ENCODE measurements at places on chromosomes 5 and 9. TPM values are rescaled to one million over a fixed set of nuclear protein-coding genes. Genes with fewer than 3 reads are reported as not detected.
A peak's percentile ranks its signal among the peaks of the same experiment; 100 is the strongest.

- H3K27me3 ChIP-seq = no peaks in the 10 kb centered on the region
- H3K4me1 ChIP-seq = no peaks in the 10 kb centered on the region
- no peaks in the 10 kb centered on the region for H3K36me3 ChIP-seq
- no peak overlapping the region for H3K27ac ChIP-seq
- no peak overlapping the region for H3K4me3 ChIP-seq
- no peak for DNase-seq
Measured at GRCh38 chr5:52627740-52628139, 160.0 kb upstream of the ITGA1 start.

DNA sequence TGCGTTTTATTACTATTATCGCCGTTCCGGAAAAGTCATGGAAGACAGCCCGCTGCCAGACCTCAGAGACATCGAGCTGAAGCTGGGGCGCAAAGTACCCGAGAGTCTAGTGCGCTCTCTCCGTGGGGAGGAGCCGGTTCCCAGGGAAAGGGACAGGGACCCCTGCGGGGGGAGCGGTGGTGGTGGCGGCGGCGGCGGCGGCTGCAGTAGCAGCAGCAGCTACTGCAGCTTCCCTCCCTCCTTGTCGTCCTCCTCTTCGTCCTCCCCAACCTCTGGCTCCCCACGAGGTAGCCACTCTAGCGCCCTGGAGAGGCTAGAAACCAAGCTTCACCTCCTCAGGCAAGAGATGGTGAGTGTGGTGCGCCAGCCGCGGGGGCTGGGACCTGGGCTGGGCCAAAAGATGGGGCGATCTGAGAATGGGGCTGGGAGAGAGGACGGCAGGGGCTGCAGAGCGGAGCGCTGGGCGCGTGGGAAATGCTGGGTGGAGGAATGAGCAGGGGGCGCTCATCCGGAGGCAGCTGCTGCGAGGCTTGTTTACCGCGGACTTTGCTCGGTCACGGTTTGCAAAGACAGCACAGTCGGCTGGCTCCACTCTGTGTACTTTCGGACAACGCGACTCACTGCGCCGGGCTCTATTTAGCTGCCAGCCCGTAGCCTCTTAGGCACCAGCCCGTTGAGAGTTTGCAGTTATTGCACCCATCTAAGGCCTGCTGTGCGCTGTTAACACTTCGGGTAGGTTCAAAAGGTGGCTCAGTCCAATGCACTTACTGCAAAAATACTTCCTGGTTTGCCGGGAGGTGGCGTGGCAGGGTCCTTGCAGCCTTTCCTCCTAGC, 1.1 kb downstream of the LURAP1L start:
- H3K4me3 ChIP-seq = peak overlapping the region; percentile 96
- peaks cover 3% of the 10 kb centered on the region for H3K27me3 ChIP-seq
- H3K36me3 ChIP-seq = no peaks in the 10 kb centered on the region
- no peaks in the 10 kb centered on the region for H3K4me1 ChIP-seq
- no peak overlapping the region for H3K27ac ChIP-seq

DNA sequence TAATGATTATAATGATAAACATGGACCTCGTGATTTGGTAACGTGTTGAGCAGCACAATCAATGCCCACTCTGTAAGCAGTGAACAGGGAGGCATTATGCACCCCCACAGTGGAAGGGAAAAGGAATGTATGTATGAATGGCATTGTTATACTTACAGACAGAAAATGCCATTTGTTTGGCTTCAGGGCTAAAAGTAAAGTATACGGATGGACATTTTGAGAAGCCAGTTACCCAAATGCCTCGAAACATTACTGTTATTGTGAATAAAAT, 260.2 kb upstream of the PPP1R2B start:
- no peak overlapping the region for H3K27ac ChIP-seq
- no peaks in the 10 kb centered on the region for H3K4me1 ChIP-seq
- H3K27me3 ChIP-seq = no peaks in the 10 kb centered on the region
- no peak for DNase-seq
- H3K36me3 ChIP-seq = no peaks in the 10 kb centered on the region

DNA sequence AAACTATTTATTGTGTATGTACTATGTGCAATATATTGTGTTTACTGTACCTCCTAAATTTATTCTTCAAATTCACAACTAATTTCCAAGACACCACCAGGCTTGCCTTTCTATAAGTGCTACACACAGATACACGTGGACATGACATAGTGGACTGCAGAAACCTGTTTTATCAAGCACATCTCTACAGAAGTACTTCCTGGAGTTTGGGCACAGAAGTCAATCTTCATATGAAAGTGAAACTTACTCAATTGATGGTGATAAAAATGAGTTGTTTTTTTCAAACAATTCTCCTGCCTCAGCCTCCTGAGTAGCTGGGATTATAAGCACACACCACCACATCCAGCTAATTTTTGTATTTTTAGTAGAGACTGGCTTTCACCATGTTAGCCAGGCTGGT, 57.6 kb downstream of the NLN start:
- no peaks in the 10 kb centered on the region for H3K27me3 ChIP-seq
- H3K36me3 ChIP-seq = peaks cover 9% of the 10 kb centered on the region
- H3K4me3 ChIP-seq = no peak overlapping the region
- H3K27ac ChIP-seq = no peak overlapping the region

The ARID3C gene
- total RNA-seq = not detected

The FBXL7 gene
- total RNA-seq = 63.8 TPM

The FYB1 gene
- 0.31 TPM for total RNA-seq

The PCDHA11 gene
- total RNA-seq = 7.8 TPM

Data from endothelial cell (in vitro differentiated cells).